ENCODE measurements at places on chromosomes 2 and 18. TPM values are rescaled to one million over a fixed set of nuclear protein-coding genes. Genes with fewer than 3 reads are reported as not detected.

Gene CFC1
- total RNA-seq = not detected

DNA sequence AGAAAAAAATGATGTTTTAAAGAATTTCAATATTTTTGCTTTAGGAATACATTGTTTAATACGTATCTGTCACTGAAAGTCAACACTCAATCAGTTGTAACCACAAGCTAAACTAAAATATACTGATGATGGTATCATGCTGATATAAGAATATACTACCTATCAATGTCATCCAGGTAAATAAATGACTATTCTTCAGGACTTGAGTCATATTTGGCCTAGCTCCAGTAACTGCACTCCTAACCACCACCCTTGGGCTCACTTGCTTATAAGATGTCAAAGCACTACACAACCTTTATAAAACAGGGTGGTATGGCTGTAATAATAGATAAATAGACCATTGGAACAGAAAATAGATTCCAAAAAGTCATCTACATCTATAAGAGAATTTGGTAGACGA is 48.8 kb downstream of the RND3 start:
- H3K27ac ChIP-seq = no peak overlapping the region
- no peaks in the 10 kb centered on the region for H3K4me1 ChIP-seq
- no peak overlapping the region for H3K4me3 ChIP-seq
- DNase-seq = no peak
- no peaks in the 10 kb centered on the region for H3K27me3 ChIP-seq

Gene DSG1
- not detected for total RNA-seq

GRCh38 chr18:52370841-52371240 is 30.8 kb downstream of the DCC start:
- H3K4me1 ChIP-seq = no peaks in the 10 kb centered on the region
- H3K27me3 ChIP-seq = no peaks in the 10 kb centered on the region
- H3K4me3 ChIP-seq = no peak overlapping the region
- no peak overlapping the region for H3K27ac ChIP-seq
- H3K36me3 ChIP-seq = peaks cover 3% of the 10 kb centered on the region

Gene KCNIP3
- total RNA-seq = 3.0 TPM

- peaks cover 39% of the 10 kb centered on the region for H3K4me1 ChIP-seq
- no peaks in the 10 kb centered on the region for H3K36me3 ChIP-seq
- DNase-seq = no peak
These were observed 1.1 kb downstream of the CCDC93 start for GRCh38 chr2:118012778-118013177.

DNA sequence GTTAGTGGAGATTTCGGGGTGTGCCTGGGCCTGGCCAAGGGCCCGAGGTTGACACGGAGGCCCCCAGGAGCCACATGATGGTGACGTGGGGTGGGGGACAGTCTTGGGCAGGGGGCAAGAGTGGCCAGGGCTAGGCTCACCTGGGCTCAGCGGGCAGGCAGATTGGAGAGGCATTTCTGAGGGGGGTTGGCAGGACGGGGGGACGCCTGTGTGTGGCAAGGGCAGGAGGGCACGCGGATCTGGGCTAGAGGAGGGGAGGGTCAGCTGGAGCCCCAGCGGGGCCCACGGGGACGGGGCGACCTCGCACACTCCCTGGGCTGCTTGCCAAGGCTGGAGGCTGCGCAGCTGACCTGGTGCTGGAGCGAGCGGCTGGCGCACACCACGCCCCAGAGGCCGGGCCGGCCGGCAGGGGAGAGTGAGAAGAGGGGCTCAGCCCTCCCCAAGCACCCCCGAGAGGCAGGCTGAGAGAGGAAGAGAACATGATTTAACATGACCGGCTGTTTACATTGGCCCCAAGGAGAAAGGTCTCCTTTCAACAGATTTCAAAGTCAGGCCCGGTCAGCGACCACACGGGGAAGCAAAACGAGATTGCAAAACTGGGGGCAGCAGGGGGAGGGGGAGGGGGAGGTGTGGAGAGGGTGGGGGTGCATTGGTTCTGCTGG is 38.0 kb upstream of the SNED1 start:
- H3K27me3 ChIP-seq = peaks cover 16% of the 10 kb centered on the region
- no peaks in the 10 kb centered on the region for H3K4me1 ChIP-seq

- H3K4me3 ChIP-seq = peak overlapping the region; percentile 10
- peaks cover 35% of the 10 kb centered on the region for H3K4me1 ChIP-seq
- peak; percentile 32 for DNase-seq
- H3K27me3 ChIP-seq = peaks cover 5% of the 10 kb centered on the region
- no peak overlapping the region for H3K27ac ChIP-seq
- peaks cover 16% of the 10 kb centered on the region for H3K36me3 ChIP-seq
These were observed 5.9 kb upstream of the POLE4 start for GRCh38 chr2:74952575-74952974.
